ENCODE measurements at places on chromosomes 4 and X. TPM values are rescaled to one million over a fixed set of nuclear protein-coding genes. Genes with fewer than 3 reads are reported as not detected.

SHISA3 gene
- 0.56 TPM for total RNA-seq

GPR78 gene
- not detected for total RNA-seq

GAB1 gene
- 31.3 TPM for total RNA-seq

MFAP3L gene
- total RNA-seq = 16.5 TPM

RNF175 gene
- 0.65 TPM for total RNA-seq

SSX2B gene
- total RNA-seq = not detected

TEX13C gene
- total RNA-seq = not detected

ZNF711 gene
- 1.3 TPM for total RNA-seq

ESX1 gene
- not detected for total RNA-seq

HPGDS gene
- 4.9 TPM for total RNA-seq

GYPE gene
- total RNA-seq = 0.08 TPM

SORCS2 gene
- 1.3 TPM for total RNA-seq

PABPC1L2A gene
- not detected for total RNA-seq

BGN gene
- 30.7 TPM for total RNA-seq

VGLL1 gene
- total RNA-seq = not detected

CCDC110 gene
- 1.5 TPM for total RNA-seq

AFM gene
- 40.1 TPM for total RNA-seq

STATH gene
- total RNA-seq = not detected

SRPX2 gene
- total RNA-seq = 0.47 TPM

FGG gene
- 20,700 TPM for total RNA-seq

GASK1B gene
- 8.2 TPM for total RNA-seq

CT47B1 gene
- total RNA-seq = not detected

ANXA3 gene
- total RNA-seq = 16.4 TPM

MSX1 gene
- total RNA-seq = 0.33 TPM

SSX4B gene
- not detected for total RNA-seq

SSX4 gene
- not detected for total RNA-seq

DDIT4L gene
- total RNA-seq = 0.14 TPM

AFP gene
- 3,875 TPM for total RNA-seq

OCRL gene
- total RNA-seq = 6.4 TPM

CASK gene
- 8.6 TPM for total RNA-seq

GAGE1 gene
- total RNA-seq = not detected

USP26 gene
- total RNA-seq = not detected

MAGEA1 gene
- total RNA-seq = not detected

SPINK2 gene
- total RNA-seq = not detected

WAS gene
- 5.1 TPM for total RNA-seq

RPS6KA6 gene
- 1.3 TPM for total RNA-seq

MTMR8 gene
- total RNA-seq = 1.3 TPM

MAP7D2 gene
- total RNA-seq = 1.5 TPM

INTS12 gene
- 9.4 TPM for total RNA-seq

CLGN gene
- 8.2 TPM for total RNA-seq

NCBP2L gene
- 0.08 TPM for total RNA-seq

DOK7 gene
- 0.84 TPM for total RNA-seq

METAP1 gene
- 16.3 TPM for total RNA-seq

BEX2 gene
- total RNA-seq = 21.9 TPM

RCHY1 gene
- 24.8 TPM for total RNA-seq

CFAP47 gene
- under 0.01 TPM for total RNA-seq

ITGB1BP2 gene
- total RNA-seq = 1.1 TPM
